CD4-positive, alpha-beta T cell treated with Interleukin-15 for 4 hours (primary cell): ENCODE measurements at places on chromosomes 12 and 14.

- no peak for DNase-seq
Measured at GRCh38 chr12:121326996-121327674, 25.1 kb downstream of the ANAPC5 start.

DNA sequence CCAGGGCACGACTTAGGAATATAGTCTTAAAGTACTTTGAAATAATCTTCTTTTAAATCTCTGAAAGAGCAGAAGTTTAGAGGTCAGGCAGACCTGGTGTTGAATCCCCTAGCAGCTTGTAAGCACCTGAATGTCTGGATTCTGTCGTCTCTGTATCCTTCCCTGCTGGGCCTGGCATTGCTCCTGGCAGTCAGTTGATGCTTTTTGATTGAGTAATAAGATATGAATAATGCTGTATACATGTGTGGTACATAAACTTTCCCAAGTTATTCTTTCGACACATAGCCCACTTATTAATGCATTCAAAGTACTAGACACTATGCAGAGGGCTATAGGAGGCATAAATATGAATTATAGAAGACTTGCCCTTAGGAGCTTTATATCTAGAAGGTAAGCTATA is 31.4 kb downstream of the EVL start:
- no peak for DNase-seq

DNA sequence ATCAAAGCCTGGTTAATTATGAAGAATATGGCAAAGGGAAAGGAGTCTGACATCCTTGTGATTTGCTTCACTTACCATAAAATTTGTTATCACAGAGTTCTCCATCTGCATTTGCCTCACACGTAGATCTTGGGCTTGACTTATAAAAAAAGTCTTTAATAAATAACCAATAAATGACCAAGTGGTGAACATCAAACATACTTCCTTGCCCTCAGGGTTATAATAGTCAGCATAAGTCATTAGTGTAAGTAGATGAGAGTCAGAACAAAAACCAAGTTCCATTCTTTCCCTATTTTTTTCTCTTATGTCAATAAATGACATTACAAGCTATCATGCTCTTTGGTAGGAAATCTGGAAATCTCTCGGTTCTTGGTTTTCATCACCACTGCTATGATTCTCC is 635.4 kb upstream of the ATXN7L3B start:
- DNase-seq: no peak

GRCh38 chr12:56042843-56043242 is 1.1 kb downstream of the RPS26 start:
- DNase-seq: no peak

DNA sequence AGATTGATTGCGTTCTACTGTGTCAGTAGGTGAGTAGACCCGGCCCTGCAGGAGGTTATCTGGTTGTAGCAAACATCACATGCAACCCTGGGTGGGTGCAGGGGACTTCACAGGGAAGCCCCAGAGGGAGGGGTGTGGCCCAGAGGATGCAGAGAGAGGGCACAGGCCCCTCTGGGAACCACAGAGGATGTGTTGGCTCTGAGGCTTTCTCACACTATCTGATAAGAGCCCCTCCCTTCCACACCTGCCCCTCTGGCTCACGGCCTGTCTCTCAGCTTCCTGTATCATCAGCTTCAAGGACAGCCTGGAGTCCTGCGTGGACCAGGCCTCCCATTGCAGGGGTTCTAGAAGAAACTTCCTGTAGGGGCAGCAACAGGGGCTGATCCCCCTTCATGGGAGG is 101.9 kb downstream of the RIN3 start:
- peak; percentile 84 for DNase-seq

- no peak for DNase-seq
Measured at GRCh38 chr14:77116172-77116817, 18.2 kb downstream of the CIPC start.

GRCh38 chr12:78470354-78471195 is 394.0 kb upstream of the SYT1 start:
- DNase-seq: no peak

GRCh38 chr12:5568325-5568981 is 136.5 kb downstream of the NTF3 start:
- DNase-seq: no peak

GRCh38 chr12:43891856-43892574 is 56.1 kb downstream of the TMEM117 start:
- DNase-seq: no peak

GRCh38 chr14:53888535-53889386 is 67.9 kb downstream of the BMP4 start:
- DNase-seq: no peak

- DNase-seq: peak; percentile 3
Measured at GRCh38 chr12:67710582-67710981, 62.0 kb downstream of the DYRK2 start.

DNA sequence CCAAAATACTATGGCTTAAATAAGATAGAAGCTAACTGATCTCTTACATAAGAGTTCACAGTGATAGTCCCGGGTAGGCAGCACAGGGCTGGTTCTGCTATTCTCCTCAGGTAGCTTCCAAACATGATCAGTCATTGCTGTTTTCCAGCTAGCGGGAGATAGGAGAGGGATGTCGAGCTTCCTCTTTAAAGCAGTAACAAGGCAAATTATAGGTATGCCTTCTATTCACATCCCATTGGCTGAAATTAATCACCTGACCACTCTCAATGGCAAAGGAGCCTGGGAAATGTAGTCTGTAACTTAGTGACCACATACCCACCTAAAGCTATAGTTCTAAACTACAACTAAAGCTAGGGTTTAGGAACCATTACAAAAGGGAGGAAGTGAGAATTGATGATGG is 34.5 kb upstream of the VRK1 start:
- peak; percentile 67 for DNase-seq

- no peak for DNase-seq
Measured at GRCh38 chr14:84253326-84253725, 1276.6 kb upstream of the FLRT2 start.

DNA sequence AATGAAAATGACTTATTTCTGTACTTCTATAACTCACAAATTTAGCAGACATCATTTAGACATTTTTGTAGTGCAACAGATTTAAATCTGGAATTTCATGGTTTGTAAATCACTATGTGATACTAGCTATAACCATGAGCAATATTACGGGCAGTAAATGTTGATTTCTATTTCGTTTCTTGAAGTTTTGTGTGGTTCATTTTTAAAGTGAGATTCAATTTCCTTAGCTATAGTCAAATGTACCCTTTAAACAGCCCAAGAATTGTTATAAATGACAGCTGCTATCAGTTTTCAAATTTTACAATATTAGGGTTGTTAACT is 30.2 kb downstream of the NUDT4 start:
- no peak for DNase-seq

GRCh38 chr12:115866909-115867525 is 410.5 kb downstream of the MED13L start:
- no peak for DNase-seq

DNA sequence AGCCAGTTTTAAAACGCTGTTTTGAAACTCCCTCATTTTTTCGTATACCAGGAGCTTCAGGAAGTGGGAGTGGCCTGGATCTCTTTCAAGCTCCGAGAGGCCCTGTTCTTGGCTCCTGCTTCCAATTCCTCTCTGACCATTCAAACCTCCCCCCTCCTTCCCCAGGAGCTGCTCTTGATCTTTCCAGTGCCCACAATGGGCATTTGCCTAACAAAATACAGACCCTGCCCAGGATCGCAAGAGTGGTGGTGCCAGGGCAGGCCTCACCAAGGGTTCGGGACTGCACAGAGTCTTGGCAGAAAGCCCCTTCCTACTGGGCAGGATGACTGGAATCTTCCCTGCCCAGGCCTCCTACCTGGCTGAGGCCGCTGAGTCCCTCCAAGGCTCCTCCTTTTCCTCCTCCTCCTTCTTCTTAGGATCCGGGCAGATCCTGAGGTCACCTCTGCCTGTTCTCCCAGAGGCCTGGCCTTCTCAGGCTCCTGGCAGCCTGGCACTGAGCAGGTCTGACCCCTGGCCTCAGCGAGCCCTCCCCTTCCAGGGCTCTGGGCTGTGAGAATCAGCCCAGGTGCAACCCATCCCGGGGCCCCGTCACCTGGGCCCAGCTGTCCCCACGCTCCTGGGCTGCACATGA is 46.9 kb upstream of the NOS1 start:
- DNase-seq: no peak

DNA sequence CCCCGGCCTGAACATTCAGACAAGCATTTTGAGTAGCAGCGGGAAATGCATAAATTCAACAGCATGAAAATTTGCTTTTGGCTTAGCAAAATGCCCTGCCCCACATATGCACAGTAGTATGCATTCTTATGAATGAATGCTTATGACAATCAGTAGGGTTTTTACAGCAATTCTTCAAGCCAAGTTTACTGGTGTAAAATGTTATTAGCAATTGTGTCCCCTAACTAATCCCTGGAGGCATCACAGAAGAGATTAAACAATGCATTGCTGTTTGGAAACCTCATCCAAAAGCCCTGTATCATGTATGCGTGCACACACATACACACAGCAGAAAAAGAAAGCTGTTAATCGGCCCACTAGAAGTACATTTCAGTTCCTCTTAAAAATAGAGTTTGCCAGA is 406.5 kb downstream of the LRIG3 start:
- DNase-seq: no peak

DNA sequence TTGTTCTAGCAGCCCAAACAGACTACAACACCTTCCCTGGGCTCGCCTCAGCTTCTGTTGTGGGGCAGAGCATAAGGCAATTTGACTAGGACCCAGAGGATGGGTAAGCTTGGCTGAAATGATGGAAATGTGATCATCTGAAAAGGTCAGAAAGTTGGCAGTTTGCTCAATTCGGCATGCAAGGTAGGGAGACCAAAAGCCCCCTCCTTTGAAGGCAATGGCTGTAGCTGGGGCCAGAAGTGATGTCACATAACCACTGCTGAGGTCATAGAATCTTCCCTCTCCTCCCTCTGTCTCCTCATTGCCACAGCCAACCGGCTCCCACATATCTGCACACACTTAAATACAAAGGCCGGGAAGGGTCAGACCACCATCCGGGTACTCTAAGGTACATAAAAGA is at the start of gene TPPP2:
Gene TPPP2 (plus strand): TSS at position 301 of the 400 bp plus-strand sequence. CDS start 365 bp downstream, outside the sequence.
- DNase-seq: no peak

GRCh38 chr12:31234053-31234840 is 91.7 kb downstream of the SINHCAF start:
- DNase-seq: no peak

DNA sequence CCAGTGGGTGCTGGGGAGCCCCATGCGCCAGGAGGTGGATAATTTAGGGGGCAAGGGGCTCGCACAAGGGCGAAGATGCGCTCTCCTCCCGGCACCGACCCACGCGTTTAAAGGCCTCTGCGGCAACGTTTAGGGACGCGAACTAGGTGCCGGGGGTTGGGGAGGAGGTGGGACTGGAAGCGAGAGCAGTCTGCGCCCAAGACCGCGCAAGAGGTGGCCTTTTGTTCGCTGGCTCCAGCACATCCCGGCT is 1.3 kb downstream of the SLC38A1 start:
- no peak for DNase-seq

DNA sequence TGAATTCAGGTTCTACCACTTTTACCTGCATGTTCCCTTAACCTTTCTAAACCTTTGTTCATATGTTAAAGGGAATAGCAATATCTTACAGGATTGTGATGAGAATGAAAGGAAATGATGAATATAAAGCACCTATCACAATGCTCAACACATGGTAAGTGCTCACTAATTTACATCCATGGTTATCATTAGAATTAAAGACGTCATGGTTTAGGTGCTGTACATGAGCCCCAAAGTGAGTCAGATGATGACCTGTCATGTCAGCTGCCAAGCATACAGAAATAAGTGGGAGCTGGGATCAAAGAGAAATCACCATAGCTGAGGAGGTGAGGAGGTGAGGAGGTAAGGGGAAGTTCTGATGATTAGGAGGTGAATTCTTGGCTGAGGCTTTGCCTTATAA is 135.9 kb upstream of the ATP2B1 start:
- no peak for DNase-seq

DNA sequence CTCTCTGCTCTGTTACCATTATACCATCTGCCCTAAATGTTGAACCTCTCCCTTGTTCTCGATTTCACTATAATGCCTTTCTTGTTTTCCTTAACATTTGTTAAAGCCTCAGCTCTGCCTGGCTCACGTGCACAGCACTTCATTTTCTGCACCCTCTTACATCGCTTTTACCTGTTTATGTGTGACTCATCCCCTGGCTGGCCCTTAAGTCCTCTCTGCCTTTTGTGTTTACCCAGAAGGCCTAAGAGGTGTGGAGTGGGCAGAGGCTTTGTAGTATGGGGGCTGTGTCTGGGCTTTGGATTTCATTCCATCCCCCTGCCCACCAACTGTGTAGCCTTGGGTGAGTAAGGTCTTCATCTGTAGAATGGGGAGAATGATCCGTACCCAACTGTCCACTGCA is 36.5 kb downstream of the UBE3B start:
- no peak for DNase-seq

DNA sequence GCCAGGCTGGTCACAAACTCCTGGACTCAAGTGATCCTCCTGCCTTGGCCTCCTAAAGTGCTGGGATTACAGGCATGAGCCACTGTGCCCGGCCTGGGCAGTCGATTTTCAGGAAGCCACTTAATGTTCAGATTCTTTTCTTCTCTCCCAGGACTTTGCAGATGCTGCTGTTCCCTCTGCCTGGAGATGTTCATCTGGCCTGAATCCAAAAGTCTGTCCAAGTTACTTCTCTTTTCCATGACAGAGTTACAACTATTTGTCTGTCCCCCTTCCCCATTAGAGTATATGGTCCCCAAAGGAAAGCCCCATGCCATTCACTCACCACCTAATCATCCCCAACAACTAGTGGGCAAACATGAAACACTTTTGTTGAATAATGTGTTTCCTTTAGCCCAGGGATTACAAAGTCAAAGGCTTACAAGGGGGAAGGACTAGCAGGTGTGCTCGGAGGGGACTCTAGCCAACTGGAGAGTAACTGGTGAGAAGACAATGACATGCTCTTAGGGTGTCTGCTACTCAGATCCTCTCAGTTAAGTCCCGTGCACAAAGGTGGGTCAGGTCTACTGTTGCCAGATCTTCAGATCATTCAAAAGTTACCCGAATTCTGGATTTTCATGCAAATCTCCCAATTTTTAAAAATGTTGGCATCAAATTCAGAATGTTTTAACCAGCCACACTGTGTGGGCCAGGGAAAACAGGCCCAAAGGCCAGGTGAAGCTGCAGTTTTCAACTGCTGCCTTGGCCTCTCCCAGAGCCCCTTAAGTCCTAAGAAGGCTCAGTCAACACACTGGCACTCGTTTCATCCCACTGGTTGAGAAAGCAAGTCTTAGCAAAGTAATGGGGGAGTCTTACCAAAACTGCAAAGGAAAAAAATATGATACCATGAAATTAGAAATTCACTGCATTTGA is 29.6 kb downstream of the NUDT4 start:
- DNase-seq: no peak
